Activated gamma-delta T cell treated with Interleukin-2 at 50 U/mL for 16 hours (primary cell): ENCODE measurements at places on chromosomes 3 and 15.

DNA sequence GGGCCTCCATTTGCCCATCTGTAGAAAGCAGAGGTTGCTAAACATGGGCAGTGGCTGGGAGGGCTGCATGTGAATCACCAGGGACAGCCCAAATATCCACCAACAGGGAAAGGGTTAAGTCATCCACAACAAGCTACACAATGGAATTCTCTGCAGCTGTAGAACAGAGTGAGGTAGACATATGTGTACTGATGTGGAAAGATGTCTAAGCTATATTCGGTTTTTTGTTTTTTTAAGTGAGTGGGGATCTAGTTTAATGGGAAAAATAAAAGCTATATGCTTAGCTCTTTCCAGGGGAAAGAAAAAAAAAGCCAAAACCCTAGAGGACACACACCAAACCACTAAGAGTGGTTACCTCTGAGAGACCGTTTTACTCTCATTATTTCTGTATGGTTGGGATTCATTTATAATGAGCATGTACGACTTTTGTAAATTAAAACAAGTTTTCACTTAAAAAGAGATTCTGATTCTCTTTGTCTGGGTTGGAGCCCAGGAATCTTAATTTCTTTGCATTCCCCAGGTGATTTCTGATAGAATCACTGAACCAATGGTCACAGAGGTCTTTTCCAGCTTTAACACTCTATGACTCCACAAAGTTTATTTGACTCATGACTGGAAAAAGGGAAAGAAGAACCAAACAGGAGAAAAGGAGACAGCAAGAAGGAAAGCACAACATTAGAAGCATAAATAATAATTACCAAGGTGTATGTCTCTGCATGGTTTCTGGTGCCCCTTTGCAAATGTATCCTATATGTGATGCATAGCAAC, 19.1 kb downstream of the CRABP1 start:
- DNase-seq, result no peak

- no peak for DNase-seq
Observed at GRCh38 chr3:141940194-141940776, 63.8 kb downstream of the ATP1B3 start.

- no peak for DNase-seq
Observed at GRCh38 chr3:144112437-144112836, 140.8 kb downstream of the DIPK2A start.

DNA sequence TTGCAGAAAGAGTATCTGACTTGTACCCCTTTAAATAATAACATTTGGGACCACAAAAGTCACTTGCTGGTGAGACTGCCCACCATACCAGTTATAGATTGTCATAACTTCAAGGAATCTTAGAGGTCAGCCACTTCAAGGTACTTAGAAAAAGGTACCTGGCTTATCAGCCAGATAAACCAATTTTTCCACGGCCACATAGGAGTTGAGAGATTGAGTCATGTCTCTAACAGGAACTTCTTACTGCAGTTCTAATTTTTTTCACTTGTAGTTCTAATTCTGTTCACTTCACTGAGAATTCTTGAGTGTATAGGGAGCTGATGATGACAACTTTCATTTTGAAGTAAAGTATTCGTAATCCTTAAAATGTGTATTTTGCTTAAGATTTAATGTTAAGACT, 317.1 kb upstream of the CBLB start:
- DNase-seq, result no peak

DNA sequence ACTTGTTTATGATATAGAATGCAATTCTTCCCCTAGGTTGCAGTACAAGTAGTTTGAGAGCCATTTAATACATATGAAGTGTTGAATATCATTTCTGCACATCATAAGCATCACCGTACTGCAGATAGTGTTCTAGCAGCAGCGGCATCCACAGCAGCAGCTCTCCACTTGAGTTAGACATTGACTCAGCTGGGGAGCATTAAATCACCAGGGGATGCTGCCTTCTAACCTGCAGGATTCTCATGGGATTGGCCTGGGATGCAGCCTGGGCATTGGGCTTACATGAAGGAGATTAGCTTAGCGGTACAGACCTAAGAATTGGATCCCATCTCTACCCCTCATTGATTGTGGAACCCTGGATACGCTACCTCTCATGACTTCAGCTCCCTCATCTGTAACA, 43.3 kb downstream of the CNTN3 start:
- DNase-seq, result no peak

- DNase-seq, result peak; percentile 69
Observed at GRCh38 chr15:70488002-70488605, 275.3 kb downstream of the UACA start.

- DNase-seq, result no peak
Observed at GRCh38 chr15:29438703-29439055, 169.1 kb upstream of the NSMCE3 start.

DNA sequence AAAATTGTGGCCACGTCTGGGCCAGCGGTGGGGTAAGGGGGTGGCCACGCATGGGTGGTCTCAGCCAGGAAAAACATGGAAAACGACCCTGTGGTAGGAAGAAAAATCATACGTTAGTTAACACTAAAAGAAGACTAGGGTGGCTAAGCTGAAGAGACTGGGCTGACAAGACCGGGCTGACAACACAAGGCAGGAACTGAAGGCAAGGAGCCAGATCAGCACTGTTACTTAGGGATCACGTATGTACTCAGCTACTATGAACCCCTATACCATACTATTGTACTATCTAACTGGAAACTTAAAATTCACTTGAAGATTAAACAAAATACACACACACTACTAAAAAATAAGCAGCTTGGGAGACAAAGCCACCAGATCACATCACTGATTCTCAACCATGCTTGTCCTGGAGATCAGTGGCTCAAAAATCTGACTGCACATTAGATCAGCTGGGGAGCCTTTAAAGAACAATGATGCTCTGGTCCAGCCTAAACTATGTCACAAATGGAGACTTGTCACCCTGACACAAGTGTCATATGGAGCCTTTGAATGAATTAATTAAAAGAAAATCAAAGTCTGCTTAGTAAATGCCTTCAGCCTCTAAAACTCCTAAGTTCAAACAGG, 442.2 kb downstream of the SHQ1 start:
- DNase-seq, result no peak

GRCh38 chr3:171846597-171846996, 3.4 kb downstream of the TMEM212 start:
- no peak for DNase-seq

DNA sequence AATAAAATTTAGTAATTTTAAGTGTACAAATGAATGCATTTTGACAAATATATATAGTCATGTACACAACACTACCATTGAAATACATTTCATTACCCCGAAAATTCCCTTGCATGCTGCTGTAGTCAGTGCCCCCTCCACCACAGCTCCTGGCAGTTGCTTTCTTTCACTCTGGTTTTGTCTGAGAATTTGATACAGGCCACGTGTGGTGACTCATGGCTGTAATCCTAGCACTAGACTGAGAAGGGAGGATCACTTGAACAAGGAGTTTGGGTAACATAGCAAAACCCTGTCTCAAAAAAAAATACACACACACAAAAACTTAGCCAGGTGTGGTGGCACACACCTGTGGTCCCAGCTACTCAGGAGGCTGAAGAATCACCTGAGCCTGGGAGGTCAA, 65.4 kb downstream of the TFRC start:
- DNase-seq, result no peak
